ENCODE measurements at places on chromosomes 5 and 9. TPM values are rescaled to one million over a fixed set of nuclear protein-coding genes. Genes with fewer than 3 reads are reported as not detected.

DNA sequence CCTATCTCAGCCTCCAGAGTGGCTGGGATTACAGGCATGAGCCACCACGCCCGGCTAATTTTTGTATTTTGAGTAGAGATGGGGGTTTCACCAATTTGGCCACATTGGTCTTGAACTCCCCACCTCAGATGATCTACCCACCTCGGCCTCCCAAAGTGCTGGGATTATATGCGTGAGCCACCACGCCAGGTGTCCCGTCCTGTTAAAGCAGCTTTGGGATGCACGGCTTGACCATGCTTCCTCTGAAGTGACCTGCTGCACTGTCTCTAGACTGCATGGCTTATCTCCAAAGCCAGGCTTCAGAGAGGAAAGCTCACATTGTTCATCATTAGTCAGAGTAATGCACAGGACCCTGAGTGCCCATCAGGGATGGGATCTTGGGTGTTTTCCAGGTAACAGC lies 45.4 kb downstream of the SEMA4D start:
- DNase-seq, result no peak

MARCOL gene
- 3.8 TPM for total RNA-seq

FAM163B gene
- not detected for total RNA-seq

DNA sequence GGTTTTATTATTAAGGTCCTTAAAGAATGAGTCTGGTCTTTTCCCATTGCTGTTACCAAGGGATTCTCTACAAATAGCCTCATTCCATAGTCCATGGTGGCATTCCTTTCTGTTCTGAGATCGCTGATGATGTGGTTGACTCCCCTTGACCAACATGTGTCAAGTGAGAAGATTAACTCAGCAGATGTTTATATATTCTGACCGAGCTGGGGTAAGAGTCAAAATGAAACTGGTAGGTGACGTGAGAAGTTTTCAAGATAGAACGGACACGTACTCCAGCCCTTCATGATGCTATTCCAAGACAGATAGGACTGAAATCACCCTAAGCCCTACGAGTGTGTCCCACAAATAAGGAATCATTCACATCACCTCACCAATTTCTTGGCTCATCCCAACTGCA lies 155.5 kb upstream of the WWC1 start:
- DNase-seq, result no peak

- DNase-seq, result no peak
These were observed 90.7 kb downstream of the GADD45G start for GRCh38 chr9:89695441-89695891.

DNA sequence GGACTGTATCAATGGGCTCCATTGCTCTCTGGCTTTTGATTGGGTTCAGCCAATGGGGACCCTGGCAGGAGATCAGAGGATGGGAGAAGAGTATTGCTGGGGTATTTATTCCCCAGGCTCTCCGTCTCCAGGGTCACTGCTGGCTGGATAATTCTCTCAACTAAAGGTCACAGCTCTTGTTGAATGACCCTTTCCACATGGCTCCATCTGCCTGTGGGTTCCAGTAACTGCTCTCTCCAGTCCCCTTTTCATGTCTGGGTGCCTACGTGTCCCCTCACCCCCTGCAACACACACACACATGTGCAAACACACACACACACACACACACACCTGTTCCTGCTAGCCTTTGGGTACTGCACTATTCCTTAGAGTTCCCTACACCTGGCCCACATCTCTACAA lies 53.9 kb upstream of the RIC1 start:
- no peak for DNase-seq

SECISBP2 gene
- 56.1 TPM for total RNA-seq

- DNase-seq, result no peak
These were observed 25.2 kb upstream of the CEMIP2 start for GRCh38 chr9:71793386-71794105.

- no peak for DNase-seq
These were observed 194.3 kb downstream of the TLE4 start for GRCh38 chr9:79766091-79766490.

MEIKIN gene
- total RNA-seq, result not detected

DNA sequence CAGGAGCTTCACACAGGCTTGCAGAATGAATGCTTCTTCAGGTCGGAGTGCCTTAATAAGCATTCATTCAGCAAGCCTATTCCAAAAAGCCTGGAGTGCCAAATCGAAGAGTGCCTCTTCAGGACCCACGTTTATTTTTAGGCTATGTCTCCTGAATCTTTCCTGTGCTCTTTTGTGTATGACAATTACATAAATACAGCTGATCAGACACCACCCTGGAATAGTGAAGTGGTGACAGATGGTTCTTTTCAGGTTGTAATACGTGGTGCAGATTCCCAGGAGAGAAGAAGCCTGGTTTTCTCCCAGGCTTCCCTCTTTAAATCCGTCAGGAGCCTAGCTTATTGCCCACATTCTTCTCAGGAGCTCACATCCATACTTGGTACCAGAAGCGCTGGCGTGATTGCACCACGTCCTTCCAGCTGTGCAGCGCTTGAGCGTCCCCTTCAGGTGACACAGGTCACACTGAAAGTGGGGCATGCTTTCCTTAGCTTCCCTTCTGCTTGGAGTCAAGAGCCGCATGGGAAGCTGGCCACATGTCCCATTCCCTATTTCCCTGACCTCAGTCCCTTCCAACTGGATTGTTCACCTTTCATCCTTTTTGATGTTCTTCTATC lies 123.1 kb downstream of the ADCY2 start:
- no peak for DNase-seq

NUTM2G gene
- total RNA-seq, result not detected

GRCh38 chr5:136016945-136017530 lies 11.8 kb upstream of the TGFBI start:
- no peak for DNase-seq

DNA sequence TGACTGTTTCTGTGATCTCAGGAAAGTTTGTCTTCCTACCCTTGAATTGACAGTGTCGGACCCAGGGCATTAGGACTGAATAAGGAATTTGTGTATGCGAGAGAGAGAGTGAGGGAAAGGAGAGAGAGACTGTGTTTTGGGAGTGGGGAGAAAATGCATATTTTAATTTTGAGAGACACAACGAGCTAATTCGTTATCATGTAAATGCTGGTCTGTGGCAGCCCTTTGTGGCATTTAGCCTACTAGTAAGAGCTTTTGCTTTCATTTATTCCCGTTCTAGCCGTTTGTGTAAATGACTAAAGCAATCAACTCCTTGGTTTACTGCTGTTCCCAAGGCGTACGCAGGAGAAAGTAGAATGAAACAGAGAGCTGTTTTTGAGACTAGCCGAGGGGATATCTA lies 79.8 kb upstream of the MAMDC2 start:
- no peak for DNase-seq

GRCh38 chr5:153618307-153618706 lies 127.8 kb downstream of the GRIA1 start:
- DNase-seq, result no peak

PALM2AKAP2 gene
- 1.4 TPM for total RNA-seq

- no peak for DNase-seq
These were observed 372.3 kb downstream of the SPOCK1 start for GRCh38 chr5:137126829-137127228.

CAMLG gene
- total RNA-seq, result 39.0 TPM

DNA sequence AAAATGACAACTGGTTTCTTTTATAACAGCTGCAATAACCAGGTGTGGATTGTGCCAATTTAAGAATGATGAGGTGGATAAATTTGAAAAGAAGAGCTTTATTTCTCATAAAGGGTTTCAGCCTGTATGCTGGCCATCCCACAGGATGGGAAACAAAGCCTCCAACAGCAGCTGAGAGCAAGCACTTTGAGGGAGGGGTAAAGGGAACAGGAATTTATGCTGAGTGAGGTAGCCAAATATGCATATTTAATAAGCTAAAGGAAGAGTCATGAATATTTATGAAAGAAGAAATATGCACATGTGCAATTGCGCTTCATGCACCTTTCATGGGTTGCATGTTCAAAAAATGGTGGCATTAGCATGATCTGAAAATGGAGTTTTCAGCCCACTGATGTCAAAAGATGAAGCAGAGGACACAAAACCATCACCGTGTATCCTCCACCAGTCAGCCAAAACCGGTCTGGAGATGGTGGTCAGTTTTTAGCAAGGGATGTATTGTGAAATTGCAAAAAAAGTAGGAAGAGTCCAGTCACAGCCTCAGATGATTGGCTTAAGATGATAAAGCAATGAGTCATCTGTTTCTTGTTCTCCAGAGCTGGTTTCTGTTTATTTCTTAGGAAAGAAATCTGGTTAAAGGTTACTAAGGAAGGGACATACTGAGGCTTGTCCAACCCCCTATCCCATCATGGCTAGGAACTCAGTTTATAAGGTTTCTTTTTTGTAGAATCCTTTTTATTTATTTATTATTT lies 47.9 kb downstream of the DEPDC1B start:
- DNase-seq, result peak; percentile 9

PHF19 gene
- total RNA-seq, result 66.4 TPM

DNA sequence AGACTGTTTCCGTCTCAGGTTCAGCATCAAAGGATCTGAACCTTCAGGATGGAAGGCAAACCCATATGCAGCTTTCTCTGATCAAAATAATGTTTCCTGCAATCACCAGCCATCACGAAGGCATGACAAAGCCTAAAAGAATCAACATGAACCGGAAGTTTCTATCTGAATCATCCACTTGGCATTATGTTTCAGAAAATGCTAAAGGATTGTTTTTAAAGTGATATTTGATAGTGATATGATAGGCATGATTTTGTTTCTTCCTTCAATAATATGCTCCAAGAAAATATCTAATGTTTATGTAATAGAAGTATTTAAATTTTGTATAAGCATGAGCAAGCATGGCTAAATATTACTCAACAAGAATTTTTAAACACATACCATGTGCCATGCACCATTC lies 219.6 kb downstream of the PLK2 start:
- DNase-seq, result peak; percentile 24

DNA sequence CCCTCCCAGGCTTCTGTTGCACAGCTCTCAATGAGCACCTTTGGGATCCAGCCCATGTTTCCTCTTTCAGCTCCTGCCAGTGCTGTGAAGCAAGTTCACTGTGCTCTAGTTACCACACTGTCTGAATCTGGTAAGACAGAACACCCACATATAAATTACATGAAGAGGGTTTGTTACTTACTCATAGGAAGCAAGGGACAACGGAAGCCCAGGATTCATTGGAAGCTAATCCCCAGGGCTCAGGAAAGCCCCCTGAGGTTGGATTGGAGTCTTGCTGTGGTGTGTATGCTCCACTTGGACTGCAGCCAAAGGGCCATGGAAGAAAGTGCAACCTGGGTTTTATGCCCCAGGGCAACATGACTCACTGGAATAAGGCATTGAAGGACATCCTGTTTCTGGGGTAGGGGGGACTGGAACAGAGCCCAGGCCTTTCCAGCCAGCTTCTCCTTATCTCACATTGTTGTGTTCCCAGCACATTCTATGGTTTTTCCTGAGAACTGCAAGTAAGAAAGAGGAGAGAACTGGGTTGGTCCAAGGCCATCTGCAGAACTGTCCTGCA lies 15.6 kb upstream of the CLK4 start:
- DNase-seq, result no peak

FSTL4 gene
- total RNA-seq, result 15.0 TPM

GRCh38 chr5:169895926-169896325 lies 84.4 kb downstream of the INSYN2B start:
- DNase-seq, result no peak

NMRK1 gene
- total RNA-seq, result 23.3 TPM

DNA sequence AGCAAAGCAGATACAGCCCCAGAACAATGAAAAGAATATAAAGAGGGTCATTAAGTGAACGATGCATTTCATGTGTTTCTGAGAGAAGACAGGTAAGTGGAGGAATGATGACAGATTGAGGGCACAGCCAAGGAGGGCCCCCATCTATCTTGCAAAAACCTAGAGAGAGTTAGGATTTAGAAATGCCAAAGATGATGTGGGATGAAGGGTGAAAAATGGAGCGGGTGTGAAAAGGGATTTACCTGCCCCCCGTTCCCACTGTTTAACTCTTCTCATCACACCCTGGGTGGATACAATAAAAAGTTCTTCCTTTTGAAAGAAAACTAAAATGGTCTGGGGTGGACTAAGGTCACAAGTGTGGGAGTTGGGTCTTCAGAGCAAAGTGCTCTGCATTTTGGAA lies 18.5 kb upstream of the PPP2R2B start:
- no peak for DNase-seq

- no peak for DNase-seq
These were observed 4.5 kb downstream of the GPSM1 start for GRCh38 chr9:136331556-136332481.

DNA sequence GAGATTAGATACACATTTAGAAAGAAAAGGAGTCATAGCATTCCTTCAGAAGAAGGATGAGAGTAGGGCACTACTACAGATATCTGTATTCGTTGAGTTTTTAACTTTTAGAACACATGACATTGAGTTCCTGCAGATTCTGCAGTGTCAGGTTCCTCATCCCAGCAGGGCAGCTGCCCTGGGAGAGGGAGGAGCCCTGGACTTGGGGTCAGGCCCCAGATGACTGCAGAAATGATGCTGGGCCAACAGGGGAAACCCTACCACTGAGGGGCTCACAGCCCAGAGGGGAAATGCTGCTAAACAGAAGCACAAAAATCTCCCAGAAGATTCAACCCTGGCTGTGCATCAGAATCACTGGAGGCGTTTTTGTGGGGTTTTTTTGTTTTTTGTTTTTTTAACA lies 68.9 kb upstream of the TAF1L start:
- no peak for DNase-seq

- no peak for DNase-seq
These were observed 763.7 kb upstream of the GRAMD2B start for GRCh38 chr5:125659316-125660023.

TNFSF8 gene
- not detected for total RNA-seq

GRCh38 chr5:123754908-123755307 lies 242.9 kb downstream of the CSNK1G3 start:
- DNase-seq, result no peak

DDX4 gene
- total RNA-seq, result not detected

DNA sequence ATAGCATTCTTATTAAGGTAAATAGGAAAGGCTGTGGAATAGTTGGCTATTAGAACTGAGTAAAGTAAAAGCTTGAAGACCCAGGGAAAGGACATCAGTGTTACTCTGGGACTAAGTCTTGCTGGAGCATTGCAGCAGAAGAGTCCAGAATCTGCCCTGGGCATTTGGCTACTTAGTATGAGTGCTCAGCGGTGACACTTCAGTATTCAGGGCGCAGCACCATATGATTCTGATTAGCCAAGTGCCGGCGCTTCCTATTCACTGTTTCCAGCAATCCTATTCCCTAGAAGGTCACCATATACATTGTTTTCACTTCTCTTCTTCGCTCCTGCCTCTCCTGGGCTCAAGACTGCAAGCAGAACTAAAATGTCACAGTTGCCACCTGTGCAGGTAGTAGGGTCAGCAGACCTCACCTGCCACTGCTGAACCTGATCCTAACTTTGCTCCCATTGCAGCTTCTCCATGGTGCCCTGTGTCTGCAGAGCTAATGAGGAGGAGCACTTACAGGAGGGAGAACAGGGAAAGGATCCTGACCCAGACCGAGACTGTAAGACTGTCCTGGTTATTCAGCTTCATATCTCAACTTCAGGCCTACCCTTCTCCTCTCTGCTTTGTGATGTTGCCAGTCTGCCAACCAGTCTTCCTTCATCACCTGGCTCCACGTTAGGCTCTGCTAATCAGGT lies 313.6 kb upstream of the PIK3R1 start:
- no peak for DNase-seq

- no peak for DNase-seq
These were observed 73.7 kb downstream of the GADD45G start for GRCh38 chr9:89678396-89679015.
